ENCODE measurements at places on chromosomes 4 and X. TPM values are rescaled to one million over a fixed set of nuclear protein-coding genes. Genes with fewer than 3 reads are reported as not detected.

- H3K27ac ChIP-seq = peak overlapping the region; percentile 95
- H3K4me3 ChIP-seq = peak overlapping the region; percentile 69
- H3K27me3 ChIP-seq = no peaks in the 10 kb centered on the region
Measured at GRCh38 chr4:143183513-143184216, 1.1 kb upstream of the USP38 start.

Gene ARHGAP36
- total RNA-seq = not detected

GRCh38 chrX:72015383-72015782 lies 104.7 kb downstream of the NHSL2 start:
- no peaks in the 10 kb centered on the region for H3K27me3 ChIP-seq
- no peak for DNase-seq
- no peak overlapping the region for H3K4me3 ChIP-seq
- H3K27ac ChIP-seq = no peak overlapping the region

DNA sequence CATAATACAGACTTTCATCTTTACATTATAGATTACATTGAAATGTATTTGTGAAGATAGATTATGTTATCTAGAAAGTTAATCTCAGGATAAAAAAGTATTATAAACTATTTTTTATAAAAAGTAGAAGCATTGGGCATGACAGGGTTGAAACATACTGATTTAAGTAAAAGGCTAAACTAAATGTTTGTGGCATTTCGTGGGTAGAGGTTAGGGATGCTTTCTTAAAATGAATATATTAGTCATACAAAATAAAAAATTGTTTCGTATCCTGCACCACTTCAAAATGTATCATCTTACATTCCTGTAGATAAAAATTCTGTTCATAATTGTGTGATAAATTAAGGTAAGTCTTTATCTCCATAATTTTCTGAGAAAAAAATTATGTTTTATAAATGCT lies 603.6 kb downstream of the SPRY1 start:
- no peaks in the 10 kb centered on the region for H3K36me3 ChIP-seq
- no peak overlapping the region for H3K4me3 ChIP-seq
- H3K4me1 ChIP-seq = no peaks in the 10 kb centered on the region

Gene MAGEB5
- total RNA-seq = not detected

DNA sequence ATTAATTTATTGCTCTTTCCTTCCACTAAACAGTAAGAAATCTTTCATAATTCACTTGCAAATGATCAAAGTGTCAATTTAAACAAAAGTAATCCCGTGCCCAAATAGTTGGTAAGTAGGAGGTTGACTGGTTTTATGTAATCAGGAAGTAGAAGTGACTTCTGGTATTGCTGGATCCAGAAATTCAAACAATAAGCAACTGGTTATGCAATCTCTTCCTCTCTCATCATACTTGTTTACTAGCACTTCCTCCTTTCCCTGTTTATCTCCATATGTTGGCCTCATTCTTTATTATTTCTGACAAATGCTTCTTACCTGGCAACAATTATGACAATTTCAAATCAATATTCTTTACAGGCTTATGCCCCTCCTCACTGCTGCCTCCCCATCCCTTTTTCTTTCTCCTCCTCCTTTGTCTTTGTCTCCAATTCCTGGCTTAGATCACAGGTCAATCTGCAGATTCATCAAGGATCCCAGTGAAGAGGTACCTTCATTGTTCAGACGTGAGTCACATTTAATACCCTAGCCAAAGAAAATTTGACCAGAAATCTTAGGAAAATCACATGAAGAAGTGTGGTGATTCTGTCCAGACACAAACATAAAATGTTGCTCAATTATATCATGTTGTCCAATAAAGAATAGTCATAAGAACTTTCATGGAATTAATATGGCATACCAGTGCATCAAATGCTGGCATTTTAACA lies 323.2 kb upstream of the PCDH7 start:
- H3K27me3 ChIP-seq = no peaks in the 10 kb centered on the region
- no peaks in the 10 kb centered on the region for H3K4me1 ChIP-seq
- no peak overlapping the region for H3K4me3 ChIP-seq
- no peak overlapping the region for H3K27ac ChIP-seq

DNA sequence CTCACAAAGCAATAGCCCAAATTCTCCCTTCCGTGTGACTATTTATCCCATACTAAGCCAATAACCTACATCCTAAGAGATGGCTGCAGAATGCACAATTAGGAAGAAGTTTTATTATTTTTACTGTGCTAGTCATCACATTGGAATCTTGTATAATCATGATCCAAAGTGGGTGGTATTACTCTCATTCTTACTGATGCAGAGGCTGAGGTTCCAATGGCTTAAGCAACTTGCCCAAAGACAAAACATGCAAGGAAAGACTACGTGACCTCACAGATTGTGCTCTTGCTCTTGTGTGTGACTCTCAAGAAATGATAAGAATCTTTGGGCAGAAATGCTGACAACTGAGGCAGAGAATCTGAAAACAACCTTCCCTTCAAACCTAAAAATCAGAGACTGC lies 212.2 kb downstream of the LDB2 start:
- H3K36me3 ChIP-seq = no peaks in the 10 kb centered on the region
- no peaks in the 10 kb centered on the region for H3K27me3 ChIP-seq
- no peak overlapping the region for H3K27ac ChIP-seq
- H3K4me1 ChIP-seq = peaks cover 4% of the 10 kb centered on the region

DNA sequence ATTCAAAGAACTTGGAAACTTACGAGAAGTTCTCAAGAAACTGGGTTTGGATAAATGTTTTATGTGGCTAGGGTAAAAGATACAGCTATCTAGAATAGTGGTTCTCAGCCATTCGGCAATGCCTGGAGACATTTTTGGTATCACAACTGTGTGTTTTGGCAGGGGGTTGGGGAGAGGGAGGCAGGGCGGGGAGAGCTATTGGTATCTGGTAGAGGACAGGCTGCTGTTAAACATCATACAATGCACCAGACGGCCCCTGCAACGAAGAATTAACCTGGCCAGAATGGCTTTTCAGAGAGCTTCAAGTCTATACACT lies 50.8 kb upstream of the MND1 start:
- H3K4me3 ChIP-seq = no peak overlapping the region
- no peaks in the 10 kb centered on the region for H3K27me3 ChIP-seq
- DNase-seq = no peak
- peak overlapping the region; percentile 61 for H3K27ac ChIP-seq
- H3K36me3 ChIP-seq = peaks cover 4% of the 10 kb centered on the region

Gene MAGEB17
- total RNA-seq = not detected

- peaks cover 39% of the 10 kb centered on the region for H3K4me1 ChIP-seq
- H3K4me3 ChIP-seq = peak overlapping the region; percentile 95
- H3K27me3 ChIP-seq = no peaks in the 10 kb centered on the region
- peak overlapping the region; percentile 91 for H3K27ac ChIP-seq
- DNase-seq = no peak
Measured at GRCh38 chr4:88008122-88008742, 797 bp downstream of the PKD2 start.

Gene PRSS12
- total RNA-seq = 8.0 TPM

DNA sequence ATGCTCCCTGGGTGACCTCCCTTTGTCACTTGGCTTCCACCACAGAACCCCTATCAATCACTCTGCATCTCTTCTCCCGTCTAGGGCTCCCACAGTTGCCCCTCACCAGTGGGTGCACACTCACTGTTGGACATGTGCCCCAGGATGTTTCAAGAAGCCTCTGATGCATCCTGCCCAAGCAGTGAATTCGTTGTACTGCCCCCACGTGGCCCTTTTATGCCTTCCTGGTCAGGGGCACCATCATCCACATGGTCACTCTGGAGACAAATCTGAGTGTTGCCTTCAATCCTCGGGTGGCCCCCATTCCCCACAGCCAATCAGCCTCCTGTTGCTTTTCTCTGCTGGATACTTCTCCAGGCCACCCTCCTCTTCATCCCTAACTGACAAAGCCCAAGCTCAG lies 12.2 kb downstream of the ITIH6 start:
- no peak overlapping the region for H3K27ac ChIP-seq
- no peaks in the 10 kb centered on the region for H3K27me3 ChIP-seq
- no peak overlapping the region for H3K4me3 ChIP-seq
- H3K36me3 ChIP-seq = no peaks in the 10 kb centered on the region
- H3K4me1 ChIP-seq = no peaks in the 10 kb centered on the region

- DNase-seq = no peak
- H3K4me3 ChIP-seq = no peak overlapping the region
- H3K36me3 ChIP-seq = no peaks in the 10 kb centered on the region
- H3K27ac ChIP-seq = no peak overlapping the region
Measured at GRCh38 chr4:153181293-153181692, 22.9 kb upstream of the TRIM2 start.

GRCh38 chr4:138696771-138697170 lies 318.8 kb upstream of the NOCT start:
- DNase-seq = no peak
- no peaks in the 10 kb centered on the region for H3K27me3 ChIP-seq
- no peak overlapping the region for H3K27ac ChIP-seq
- H3K4me1 ChIP-seq = no peaks in the 10 kb centered on the region
- no peak overlapping the region for H3K4me3 ChIP-seq

Gene AFM
- not detected for total RNA-seq

DNA sequence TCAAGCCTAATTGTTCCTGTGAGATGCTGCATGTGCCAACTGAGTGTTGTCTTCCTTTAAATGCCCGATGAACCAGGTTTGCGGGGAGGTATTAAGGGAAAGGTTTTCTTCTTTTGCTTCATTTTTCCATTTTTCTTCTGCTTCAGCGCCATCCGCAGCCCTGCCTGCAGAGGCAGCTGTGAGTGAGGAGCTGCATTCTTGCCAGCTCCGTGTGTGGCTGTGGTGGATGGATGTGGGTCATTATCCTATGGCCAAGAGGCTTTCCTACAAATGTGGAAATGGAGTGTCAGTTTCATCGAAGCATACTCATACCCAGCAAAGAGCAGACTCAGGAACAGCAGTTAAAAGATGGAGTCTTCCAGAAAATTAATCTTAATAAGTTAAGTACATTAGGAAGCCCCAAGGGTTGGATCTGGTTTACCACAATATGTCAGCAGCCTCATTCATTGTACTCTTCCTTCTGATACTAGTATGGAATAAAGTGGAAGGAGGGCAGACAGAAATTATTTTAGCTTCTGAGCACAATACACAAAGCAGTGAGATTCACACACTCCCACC lies 37.6 kb downstream of the TNIP3 start:
- DNase-seq = no peak
- no peak overlapping the region for H3K4me3 ChIP-seq
- no peaks in the 10 kb centered on the region for H3K4me1 ChIP-seq
- H3K27ac ChIP-seq = no peak overlapping the region

DNA sequence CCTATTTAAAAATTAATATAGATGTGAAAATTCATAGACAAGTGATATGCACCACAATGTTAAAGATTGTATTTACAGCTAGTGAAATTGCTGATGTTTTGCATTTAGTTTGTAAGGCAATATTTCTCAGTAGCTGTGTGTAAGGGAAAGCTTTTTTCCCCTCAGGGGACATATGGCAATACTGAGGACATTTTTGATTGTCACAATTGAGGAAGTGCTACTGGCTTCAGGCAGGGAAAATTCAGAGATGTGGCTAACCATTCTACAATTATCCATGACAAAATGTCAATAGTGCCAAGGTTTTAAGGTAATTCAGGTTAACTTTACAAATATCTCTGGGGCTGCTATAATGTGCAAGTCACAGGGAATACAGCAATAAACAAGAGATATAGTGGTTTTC lies 66.1 kb upstream of the IL15 start:
- H3K4me3 ChIP-seq = no peak overlapping the region
- H3K27ac ChIP-seq = no peak overlapping the region
- H3K36me3 ChIP-seq = no peaks in the 10 kb centered on the region
- DNase-seq = no peak
- no peaks in the 10 kb centered on the region for H3K4me1 ChIP-seq

GRCh38 chr4:36317721-36318120 lies 36.3 kb downstream of the DTHD1 start:
- H3K4me1 ChIP-seq = no peaks in the 10 kb centered on the region
- no peak overlapping the region for H3K27ac ChIP-seq
- H3K36me3 ChIP-seq = no peaks in the 10 kb centered on the region
- H3K27me3 ChIP-seq = no peaks in the 10 kb centered on the region
- no peak overlapping the region for H3K4me3 ChIP-seq

Gene SPANXN3
- not detected for total RNA-seq

- H3K27ac ChIP-seq = no peak overlapping the region
- no peak overlapping the region for H3K4me3 ChIP-seq
- DNase-seq = no peak
- no peaks in the 10 kb centered on the region for H3K36me3 ChIP-seq
- no peaks in the 10 kb centered on the region for H3K27me3 ChIP-seq
Measured at GRCh38 chr4:146108756-146109155, 66.8 kb upstream of the LSM6 start.

- H3K36me3 ChIP-seq = no peaks in the 10 kb centered on the region
- H3K4me1 ChIP-seq = no peaks in the 10 kb centered on the region
- DNase-seq = no peak
Measured at GRCh38 chr4:68147079-68147478, 17.4 kb upstream of the TMPRSS11F start.

DNA sequence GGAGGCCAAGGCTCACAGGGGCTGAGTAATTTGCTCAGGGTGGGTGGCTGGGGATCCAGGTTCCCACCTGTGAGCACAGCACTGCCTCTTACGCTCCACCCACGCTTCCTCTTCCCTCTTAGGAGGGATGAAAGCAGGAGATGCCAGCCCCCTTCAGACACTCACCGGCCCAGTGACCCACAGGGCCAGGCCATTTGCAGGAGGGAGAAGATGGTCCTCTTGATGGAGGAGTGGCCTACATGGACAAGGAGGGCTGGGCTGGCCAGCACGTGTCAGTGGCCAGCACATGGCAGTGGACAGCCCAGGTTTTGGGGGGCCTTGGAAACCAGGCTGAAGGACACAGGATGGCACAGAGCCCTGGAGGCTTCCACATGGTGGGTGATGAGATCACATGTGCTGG lies 108.1 kb upstream of the PSAPL1 start:
- H3K27ac ChIP-seq = no peak overlapping the region
- H3K4me1 ChIP-seq = peaks cover 17% of the 10 kb centered on the region
- no peak for DNase-seq
- no peak overlapping the region for H3K4me3 ChIP-seq
- H3K27me3 ChIP-seq = no peaks in the 10 kb centered on the region

GRCh38 chrX:1899841-1900240 lies 285.0 kb downstream of the ASMT start:
- H3K36me3 ChIP-seq = no peaks in the 10 kb centered on the region
- H3K27ac ChIP-seq = no peak overlapping the region
- H3K4me3 ChIP-seq = no peak overlapping the region
- no peaks in the 10 kb centered on the region for H3K4me1 ChIP-seq

Gene RHOXF1
- total RNA-seq = not detected

GRCh38 chr4:101528526-101528925 lies 181.2 kb upstream of the PPP3CA start:
- DNase-seq = no peak
- H3K36me3 ChIP-seq = no peaks in the 10 kb centered on the region
- H3K4me1 ChIP-seq = no peaks in the 10 kb centered on the region
- H3K27ac ChIP-seq = no peak overlapping the region

- no peaks in the 10 kb centered on the region for H3K4me1 ChIP-seq
- H3K27me3 ChIP-seq = no peaks in the 10 kb centered on the region
- no peak overlapping the region for H3K27ac ChIP-seq
- no peak overlapping the region for H3K4me3 ChIP-seq
- DNase-seq = no peak
- H3K36me3 ChIP-seq = no peaks in the 10 kb centered on the region
Measured at GRCh38 chr4:89242216-89242615, 65.4 kb downstream of the GPRIN3 start.

Gene NUP62CL
- 1.4 TPM for total RNA-seq

GRCh38 chr4:19756661-19757060 lies 495.0 kb upstream of the SLIT2 start:
- no peaks in the 10 kb centered on the region for H3K27me3 ChIP-seq
- no peak overlapping the region for H3K27ac ChIP-seq
- no peaks in the 10 kb centered on the region for H3K4me1 ChIP-seq
- H3K4me3 ChIP-seq = no peak overlapping the region
- H3K36me3 ChIP-seq = no peaks in the 10 kb centered on the region
- no peak for DNase-seq

- H3K27me3 ChIP-seq = no peaks in the 10 kb centered on the region
- H3K4me3 ChIP-seq = no peak overlapping the region
- H3K4me1 ChIP-seq = no peaks in the 10 kb centered on the region
- no peak for DNase-seq
Measured at GRCh38 chr4:141240259-141240658, 19.6 kb downstream of the ZNF330 start.

Gene HGFAC
- total RNA-seq = not detected
